A673 (cell line): ENCODE measurements at places on chromosomes 1 and 21. TPM values are rescaled to one million over a fixed set of nuclear protein-coding genes. Genes with fewer than 3 reads are reported as not detected.

The ADAM30 gene
- not detected in 2 replicates for total RNA-seq

The EPHB2 gene
- total RNA-seq, result 10.4 and 12.3 TPM in 2 replicates

The CNKSR1 gene
- total RNA-seq, result 1.6 and 1.8 TPM in 2 replicates

The RGS8 gene
- not detected in 2 replicates for total RNA-seq

The MATN1 gene
- total RNA-seq, result not detected in 2 replicates

- no peaks in the 10 kb centered on the region for H3K4me1 ChIP-seq
- no peak overlapping the region for H3K27ac ChIP-seq
- no peak for DNase-seq
- no peak overlapping the region for H3K4me3 ChIP-seq
Measured at GRCh38 chr1:5949085-5949760, 43.0 kb downstream of the NPHP4 start.

DNA sequence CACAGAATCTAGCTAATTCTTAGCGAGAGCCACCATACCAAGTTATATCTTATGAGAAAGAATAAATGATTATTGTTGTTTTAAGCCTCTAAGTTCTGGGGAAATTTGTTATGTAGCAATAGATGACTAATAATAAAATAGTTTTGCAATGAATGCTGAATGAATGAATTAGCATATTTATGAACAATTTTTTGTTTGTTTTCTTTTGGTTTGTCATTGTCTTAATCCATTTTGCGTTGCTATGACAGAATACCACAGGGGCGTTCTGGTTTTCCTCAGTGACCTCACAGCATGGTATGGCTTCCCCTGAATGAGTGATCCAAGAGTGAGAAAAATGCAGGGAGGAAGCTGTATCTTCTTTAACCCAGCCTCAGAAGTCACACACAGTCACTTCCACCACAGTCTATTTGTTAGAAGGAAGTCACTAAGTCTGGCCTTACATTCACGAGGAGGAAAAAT is 53.8 kb upstream of the HPDL start:
- H3K27ac ChIP-seq, result no peak overlapping the region
- H3K36me3 ChIP-seq, result no peaks in the 10 kb centered on the region
- H3K27me3 ChIP-seq, result no peaks in the 10 kb centered on the region
- no peak for DNase-seq

- H3K4me1 ChIP-seq, result no peaks in the 10 kb centered on the region
- H3K4me3 ChIP-seq, result peak overlapping the region; percentile 33
- no peaks in the 10 kb centered on the region for H3K27me3 ChIP-seq
- no peak overlapping the region for H3K27ac ChIP-seq
- DNase-seq, result no peak
Measured at GRCh38 chr1:220681220-220681880, 8.8 kb upstream of the C1orf115 start.

DNA sequence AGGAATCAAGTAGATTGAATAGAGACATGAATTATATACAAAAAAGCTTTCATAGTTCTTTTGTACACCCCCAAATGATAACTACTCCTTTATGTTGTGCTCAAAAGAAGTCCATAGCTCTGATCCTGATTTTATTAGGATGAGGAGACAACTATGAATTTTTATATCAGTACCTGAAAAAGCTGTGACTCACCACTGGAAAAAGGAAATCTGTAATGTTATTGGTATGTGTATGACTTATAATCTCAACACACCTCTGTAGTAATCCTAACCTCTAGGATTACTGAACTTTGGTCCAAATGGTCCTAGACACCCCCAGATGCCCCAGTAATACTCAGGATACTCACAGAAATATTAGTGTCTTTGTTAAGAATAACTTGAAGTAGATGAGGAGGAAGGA is 10.2 kb downstream of the PRKAB2 start:
- H3K4me3 ChIP-seq, result no peak overlapping the region
- peaks cover 13% of the 10 kb centered on the region for H3K36me3 ChIP-seq
- H3K27me3 ChIP-seq, result no peaks in the 10 kb centered on the region
- no peak overlapping the region for H3K27ac ChIP-seq

GRCh38 chr1:66426239-66426853 is 107.6 kb upstream of the SGIP1 start:
- H3K36me3 ChIP-seq, result no peaks in the 10 kb centered on the region
- no peak for DNase-seq
- H3K4me1 ChIP-seq, result no peaks in the 10 kb centered on the region
- no peaks in the 10 kb centered on the region for H3K27me3 ChIP-seq
- no peak overlapping the region for H3K4me3 ChIP-seq

DNA sequence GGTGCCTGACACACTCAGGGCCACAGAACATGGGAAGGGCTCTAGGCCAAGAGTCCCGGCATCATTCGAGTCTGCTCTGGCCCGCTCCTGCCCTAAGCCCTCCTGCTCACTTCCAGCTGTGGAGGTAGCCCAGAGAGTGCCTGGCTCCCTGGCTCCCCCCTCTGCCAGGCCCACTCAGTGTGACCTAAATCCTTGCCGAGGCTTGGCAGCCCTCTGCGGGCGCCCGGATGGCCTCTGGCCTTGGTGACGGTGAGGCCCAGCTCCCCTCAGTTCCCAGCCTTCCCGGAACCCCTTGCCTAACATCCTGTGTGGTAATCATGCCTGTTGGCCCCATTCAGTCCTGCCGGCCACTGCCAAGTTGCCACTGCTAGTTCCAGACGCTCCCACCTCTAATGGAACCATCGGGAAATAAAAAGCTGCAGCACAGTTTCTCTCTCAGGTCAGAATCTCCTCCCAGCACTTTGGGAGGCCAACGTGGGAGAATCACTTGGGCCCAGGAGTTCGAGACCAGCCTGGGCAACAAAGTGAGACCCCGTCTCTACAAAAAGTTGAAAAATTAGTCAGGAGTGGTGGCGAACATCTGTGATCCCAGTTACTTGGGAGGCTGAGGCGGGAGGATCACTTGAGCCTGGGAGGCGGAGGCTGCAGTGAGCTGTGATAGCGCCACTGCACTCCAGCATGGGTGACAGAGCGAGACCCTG is 1.2 kb upstream of the H6PD start:
- H3K4me3 ChIP-seq, result no peak overlapping the region
- DNase-seq, result no peak
- peaks cover 26% of the 10 kb centered on the region for H3K27me3 ChIP-seq

DNA sequence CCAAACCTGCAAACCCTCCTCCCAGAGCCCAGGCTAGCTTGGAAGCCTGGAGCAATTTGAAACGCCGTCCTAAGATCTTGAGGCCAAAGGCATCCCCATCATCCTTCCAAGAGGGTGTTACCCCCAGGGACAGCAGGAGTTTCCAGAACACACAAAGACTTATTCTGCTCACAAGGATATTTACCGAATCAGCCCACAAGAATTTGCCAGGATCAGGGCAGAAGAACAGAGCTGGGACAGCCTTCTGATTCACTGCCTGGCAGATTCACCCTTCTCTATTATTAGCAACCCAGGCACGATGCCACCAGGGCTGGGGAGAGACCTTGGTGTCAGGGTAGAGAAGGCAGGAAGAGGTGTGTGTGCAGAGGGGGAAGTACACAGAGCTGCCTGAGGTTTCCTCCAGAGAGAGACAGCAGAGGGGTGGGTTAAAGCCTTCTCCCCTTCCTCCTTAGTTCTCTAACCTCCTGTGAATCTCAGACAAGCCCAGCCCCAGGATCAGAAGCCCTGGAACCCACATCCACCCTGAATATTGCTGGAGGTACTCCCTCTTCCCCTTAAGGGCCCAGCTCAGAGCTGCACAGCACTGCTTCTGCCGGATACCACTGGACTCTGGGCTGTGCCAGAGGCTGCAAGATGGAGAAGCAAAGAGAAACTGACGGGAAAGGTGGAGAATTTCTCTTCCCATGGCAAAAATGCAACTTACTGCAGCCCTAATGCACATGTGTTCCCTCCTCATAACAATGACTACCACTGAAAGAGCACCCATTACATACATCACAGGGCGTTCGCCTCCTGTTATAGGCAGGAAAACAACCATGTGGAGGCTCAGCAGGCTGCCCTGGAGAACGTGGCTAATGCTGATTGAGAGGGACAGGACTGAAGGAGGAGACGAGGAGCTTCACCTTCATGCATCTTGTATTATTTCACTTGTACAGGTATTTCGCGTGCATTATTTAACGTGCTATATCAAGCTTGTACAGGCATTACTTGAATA is 61.8 kb downstream of the ITPKB start:
- peaks cover 26% of the 10 kb centered on the region for H3K4me1 ChIP-seq
- DNase-seq, result no peak
- H3K36me3 ChIP-seq, result no peaks in the 10 kb centered on the region
- no peak overlapping the region for H3K4me3 ChIP-seq
- no peak overlapping the region for H3K27ac ChIP-seq
- H3K27me3 ChIP-seq, result no peaks in the 10 kb centered on the region

DNA sequence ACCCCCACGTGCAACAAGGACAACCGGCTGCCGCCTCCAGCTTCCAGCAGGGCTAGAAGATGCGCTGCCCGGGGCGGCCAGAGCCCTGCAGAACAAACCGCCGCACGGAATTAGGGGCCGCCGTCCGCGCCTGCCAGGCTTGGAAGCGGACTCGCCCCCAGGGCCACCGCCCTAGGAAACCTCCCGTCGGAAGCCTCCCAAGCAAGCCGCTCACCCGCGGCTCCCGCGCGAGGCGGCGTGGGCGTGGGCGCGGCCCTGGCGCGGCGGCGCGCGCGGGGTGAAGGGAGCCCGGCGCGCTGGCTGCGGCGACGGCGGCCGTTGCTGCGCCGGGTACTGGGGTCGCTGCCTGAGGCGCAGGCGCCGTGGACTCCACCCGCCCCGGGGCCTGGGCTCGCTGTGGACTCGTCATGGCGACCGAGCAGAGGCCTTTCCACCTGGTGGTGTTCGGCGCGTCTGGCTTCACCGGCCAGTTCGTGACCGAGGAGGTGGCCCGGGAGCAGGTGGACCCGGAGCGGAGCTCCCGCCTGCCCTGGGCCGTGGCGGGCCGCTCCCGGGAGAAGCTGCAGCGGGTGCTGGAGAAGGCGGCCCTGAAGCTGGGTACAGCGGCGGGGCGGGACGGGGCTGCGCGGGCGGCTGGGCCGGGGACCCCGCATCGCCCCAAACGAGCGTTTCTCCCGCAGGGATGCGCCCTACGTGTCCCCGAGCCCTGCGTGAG is at the start of gene SCCPDH:
TSS of gene SCCPDH (plus strand) at position 394 of the 715 bp plus-strand sequence. CDS start at position 408, 14 bp downstream.
- peak; percentile 88 for DNase-seq
- peaks cover 10% of the 10 kb centered on the region for H3K4me1 ChIP-seq
- no peaks in the 10 kb centered on the region for H3K27me3 ChIP-seq
- H3K36me3 ChIP-seq, result peaks cover 26% of the 10 kb centered on the region

DNA sequence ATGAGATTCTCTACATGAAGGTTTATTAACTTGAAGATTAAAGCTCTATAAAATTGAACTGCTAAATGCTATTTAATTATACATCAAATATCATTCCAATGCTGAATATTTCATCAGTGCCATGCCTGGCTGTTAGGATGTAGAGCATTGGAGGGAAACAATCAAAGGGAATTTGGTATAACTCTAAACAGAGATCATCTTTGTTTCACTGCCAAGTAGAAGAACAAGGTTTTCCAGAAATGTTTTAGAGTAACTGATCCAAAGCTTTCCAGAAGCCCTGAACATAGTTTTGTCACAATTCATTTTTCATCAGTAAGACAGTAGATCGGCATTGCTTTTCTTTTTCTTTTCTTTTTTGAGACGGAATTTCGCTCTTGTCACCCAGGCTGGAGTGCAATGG is 5.9 kb upstream of the DSTYK start:
- H3K36me3 ChIP-seq, result no peaks in the 10 kb centered on the region
- DNase-seq, result no peak
- no peaks in the 10 kb centered on the region for H3K27me3 ChIP-seq
- H3K4me3 ChIP-seq, result no peak overlapping the region

GRCh38 chr1:70033266-70033873 is 172.0 kb downstream of the LRRC40 start:
- no peak overlapping the region for H3K27ac ChIP-seq
- no peaks in the 10 kb centered on the region for H3K27me3 ChIP-seq
- no peaks in the 10 kb centered on the region for H3K36me3 ChIP-seq
- no peaks in the 10 kb centered on the region for H3K4me1 ChIP-seq
- DNase-seq, result no peak

DNA sequence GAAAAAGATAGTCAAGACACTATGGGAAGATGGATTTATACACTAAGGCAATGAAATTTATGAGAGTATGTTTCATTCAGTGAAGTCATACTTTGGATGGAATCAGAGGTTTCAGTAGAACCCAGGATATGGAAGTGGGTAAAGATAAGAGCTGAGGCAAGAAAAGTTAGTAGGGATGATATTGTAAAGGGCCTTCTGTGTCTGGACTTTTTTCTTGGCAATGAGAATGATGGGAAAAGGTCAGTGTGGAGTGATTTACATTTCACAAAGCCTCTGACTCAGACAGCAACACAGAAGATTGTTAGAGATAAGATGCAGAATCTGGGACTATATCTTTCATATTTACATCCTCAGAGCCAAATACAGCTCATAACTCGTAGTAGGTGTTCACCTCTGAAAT is 32.1 kb downstream of the SH3BGR start:
- no peak for DNase-seq
- no peaks in the 10 kb centered on the region for H3K4me1 ChIP-seq
- no peak overlapping the region for H3K4me3 ChIP-seq

- H3K4me1 ChIP-seq, result no peaks in the 10 kb centered on the region
- no peak overlapping the region for H3K4me3 ChIP-seq
- DNase-seq, result no peak
- H3K27me3 ChIP-seq, result no peaks in the 10 kb centered on the region
- no peaks in the 10 kb centered on the region for H3K36me3 ChIP-seq
- no peak overlapping the region for H3K27ac ChIP-seq
Measured at GRCh38 chr1:244011271-244011670, 39.8 kb upstream of the ZBTB18 start.

- no peaks in the 10 kb centered on the region for H3K27me3 ChIP-seq
- no peaks in the 10 kb centered on the region for H3K4me1 ChIP-seq
- H3K4me3 ChIP-seq, result no peak overlapping the region
Measured at GRCh38 chr1:117235863-117236465, 25.2 kb upstream of the VTCN1 start.

DNA sequence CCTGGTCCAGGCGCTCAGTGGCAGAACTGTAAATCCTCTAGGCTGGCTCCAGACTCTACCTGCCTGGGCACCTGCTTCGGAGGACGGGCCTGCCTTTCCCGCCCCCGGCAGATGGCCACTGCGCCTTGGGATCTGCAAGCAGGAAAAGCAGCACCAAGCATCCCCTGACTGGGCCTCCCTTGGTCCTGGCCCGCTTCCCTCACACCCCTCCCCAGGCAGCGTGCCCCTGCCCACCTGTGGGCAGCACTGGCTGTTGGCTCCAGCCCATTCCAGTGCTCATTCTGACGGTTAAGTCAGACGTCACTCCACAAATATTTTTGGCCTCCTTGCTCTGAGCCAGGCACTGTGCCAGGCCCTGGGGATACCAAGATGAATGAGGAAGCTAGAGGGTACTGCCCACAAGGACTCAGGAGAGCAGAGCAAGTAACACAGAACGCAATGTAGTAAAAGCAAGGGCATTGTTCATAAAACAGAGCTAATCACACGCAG is 22.0 kb upstream of the BLACAT1 start:
- H3K27ac ChIP-seq, result no peak overlapping the region
- H3K4me1 ChIP-seq, result peaks cover under 1% of the 10 kb centered on the region
- no peaks in the 10 kb centered on the region for H3K36me3 ChIP-seq
- H3K27me3 ChIP-seq, result no peaks in the 10 kb centered on the region

GRCh38 chr1:23777979-23778814 is at the start of gene PITHD1:
Gene PITHD1, plus strand, starts transcription at chr1:23778418. Its CDS starts 98 bp downstream, at chr1:23778516.
- H3K27me3 ChIP-seq, result no peaks in the 10 kb centered on the region
- H3K4me3 ChIP-seq, result peak within 1 kb of the TSS; percentile 74
- H3K4me1 ChIP-seq, result peaks cover 13% of the 10 kb centered on the region
- peak; percentile 91 for DNase-seq
- peak within 1 kb of the TSS; percentile 86 for H3K27ac ChIP-seq
